ENCODE measurements at places on chromosomes 11 and 22.

DNA sequence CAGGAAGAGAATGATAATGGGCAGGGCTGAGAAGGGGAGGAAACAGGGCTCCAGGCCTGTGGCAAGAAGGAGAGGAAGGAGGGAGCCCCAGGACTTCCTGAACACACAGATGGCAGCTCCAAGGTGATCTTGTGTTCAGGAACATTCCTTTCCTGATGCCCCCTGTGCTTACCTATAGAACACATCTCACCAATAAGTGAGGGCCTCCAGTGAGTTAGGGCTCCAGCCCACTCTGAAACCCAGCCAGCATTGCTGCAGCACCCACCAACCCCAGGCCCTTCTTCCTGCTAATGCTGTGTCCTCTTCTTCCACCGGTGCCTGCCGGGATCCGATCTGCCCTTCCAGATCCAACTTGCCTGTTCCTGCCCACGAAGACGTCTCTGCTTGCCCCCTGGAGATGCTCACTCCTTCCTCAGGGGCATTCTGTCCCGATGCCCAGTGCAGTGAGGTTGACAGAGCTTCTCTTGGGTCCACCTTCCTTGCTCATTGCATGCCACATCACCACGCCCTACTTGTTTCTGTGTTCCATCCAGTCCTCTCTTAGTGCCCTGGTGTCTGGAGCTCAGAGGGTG, 17.4 kb downstream of the ANKK1 start:
- DNase-seq = no peak
- peaks cover 4% of the 10 kb centered on the region for H3K4me1 ChIP-seq
- no peaks in the 10 kb centered on the region for H3K27me3 ChIP-seq
- no peaks in the 10 kb centered on the region for H3K36me3 ChIP-seq
- no peak overlapping the region for H3K4me3 ChIP-seq

DNA sequence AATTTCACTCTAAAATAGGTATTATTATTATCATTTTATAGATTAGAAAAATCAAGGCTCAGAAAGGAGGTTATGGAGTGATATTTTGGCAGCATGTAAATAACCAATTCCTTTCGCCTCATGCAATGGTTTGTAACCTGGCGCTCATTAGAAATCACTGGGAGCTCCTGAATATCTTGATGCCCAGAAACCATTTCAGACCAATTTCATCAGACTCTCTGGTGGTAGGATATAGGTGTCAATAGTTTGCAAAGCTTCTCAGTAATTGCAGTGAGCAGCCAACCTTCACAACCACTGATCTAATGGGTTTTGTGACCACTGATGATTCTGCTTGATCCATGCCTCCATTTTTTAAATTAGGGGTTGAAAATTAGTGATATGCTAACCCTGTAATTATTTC, 57.8 kb upstream of the ZC3H12C start:
- no peak for DNase-seq
- H3K4me1 ChIP-seq = peaks cover 3% of the 10 kb centered on the region
- H3K4me3 ChIP-seq = no peak overlapping the region
- H3K36me3 ChIP-seq = no peaks in the 10 kb centered on the region

- no peak overlapping the region for H3K4me3 ChIP-seq
- H3K36me3 ChIP-seq = no peaks in the 10 kb centered on the region
- H3K4me1 ChIP-seq = peaks cover 8% of the 10 kb centered on the region
- H3K27ac ChIP-seq = no peak overlapping the region
Observed at GRCh38 chr11:12051287-12051662, 42.8 kb upstream of the DKK3 start.

DNA sequence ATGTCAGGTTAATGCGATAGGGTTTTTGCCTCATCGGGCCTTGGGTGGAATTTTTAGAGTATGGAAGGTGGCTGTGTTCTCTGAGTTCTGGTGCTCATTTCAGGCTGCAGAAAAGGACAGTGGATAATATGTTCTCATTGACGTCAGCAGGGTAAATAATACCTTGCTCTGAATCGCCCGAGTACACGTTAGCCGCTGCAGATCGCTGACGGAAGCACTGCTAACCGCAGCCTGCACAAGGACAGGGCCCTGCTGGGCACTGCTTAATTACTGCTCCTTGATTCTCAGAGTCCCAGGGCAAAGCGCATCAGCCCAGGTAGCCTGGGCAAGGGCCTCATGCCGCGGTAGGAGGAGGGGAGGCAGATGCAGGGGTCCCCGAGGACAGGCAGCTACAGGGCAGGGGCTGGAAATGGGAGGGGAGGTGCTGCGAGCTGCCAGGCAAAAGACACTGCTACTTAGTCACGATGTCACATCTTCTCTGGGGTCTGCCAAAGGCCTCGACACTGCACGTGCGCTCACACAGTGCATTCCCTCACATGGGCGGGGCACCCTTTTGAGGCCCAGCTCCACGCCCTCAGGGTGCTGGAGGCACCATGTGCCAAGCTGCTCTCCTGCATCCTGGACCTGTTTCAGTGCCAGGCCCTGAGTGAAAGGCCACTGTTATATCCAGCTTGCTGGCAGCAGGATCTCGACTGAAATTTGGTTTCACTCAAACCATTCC, 35.2 kb downstream of the PPP2R1B start:
- H3K4me1 ChIP-seq = peaks cover 2% of the 10 kb centered on the region
- H3K27ac ChIP-seq = no peak overlapping the region
- no peaks in the 10 kb centered on the region for H3K27me3 ChIP-seq
- DNase-seq = no peak
- H3K4me3 ChIP-seq = no peak overlapping the region

- H3K4me3 ChIP-seq = no peak overlapping the region
- peaks cover 16% of the 10 kb centered on the region for H3K4me1 ChIP-seq
- no peaks in the 10 kb centered on the region for H3K27me3 ChIP-seq
- no peak for DNase-seq
- H3K36me3 ChIP-seq = no peaks in the 10 kb centered on the region
Observed at GRCh38 chr11:117841551-117842031, 17.0 kb upstream of the FXYD2 start.

GRCh38 chr11:31798554-31799434, 12.3 kb downstream of the PAX6 start:
- H3K4me1 ChIP-seq = peaks cover 50% of the 10 kb centered on the region
- H3K27ac ChIP-seq = no peak overlapping the region
- H3K4me3 ChIP-seq = peak overlapping the region; percentile 60
- peak; percentile 86 for DNase-seq

DNA sequence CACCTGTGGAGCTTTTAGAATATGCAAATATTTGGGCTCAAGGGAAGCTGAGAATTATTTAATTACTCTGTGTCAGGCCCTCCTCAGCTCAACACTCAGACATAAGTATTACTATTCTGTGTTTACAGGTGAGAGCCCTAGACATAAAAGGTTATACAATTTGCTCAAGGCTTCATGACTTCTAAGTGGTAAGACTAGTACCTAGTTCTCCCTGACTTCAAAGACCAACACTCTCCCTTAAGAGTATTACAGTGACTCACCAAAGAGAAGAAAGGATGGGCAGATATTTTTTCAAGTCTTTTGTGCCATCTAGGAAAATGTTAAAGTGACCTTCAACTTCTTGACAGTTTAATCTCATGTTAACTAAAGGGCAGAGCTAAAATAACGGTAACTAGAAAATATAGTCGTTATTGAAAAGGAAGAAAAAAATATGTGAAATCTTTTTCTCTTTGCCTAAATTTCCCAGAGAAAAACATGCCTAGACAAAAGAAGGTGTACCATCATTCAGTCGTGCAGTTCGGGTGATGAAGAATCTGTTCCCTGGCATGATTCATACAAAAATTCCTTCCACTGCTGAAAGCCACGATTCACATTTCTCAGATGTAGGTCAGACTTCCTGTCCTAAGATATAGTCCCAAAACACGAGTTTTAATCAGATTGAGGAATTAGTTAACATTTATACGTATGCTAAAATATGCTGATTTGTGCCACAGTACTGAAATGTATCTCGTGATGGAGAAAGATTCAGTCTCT, 849.1 kb upstream of the API5 start:
- H3K4me1 ChIP-seq = peaks cover 14% of the 10 kb centered on the region
- H3K27me3 ChIP-seq = no peaks in the 10 kb centered on the region
- H3K4me3 ChIP-seq = no peak overlapping the region
- no peak overlapping the region for H3K27ac ChIP-seq

GRCh38 chr11:16049611-16050010, 306.7 kb downstream of the SOX6 start:
- no peaks in the 10 kb centered on the region for H3K36me3 ChIP-seq
- H3K27ac ChIP-seq = no peak overlapping the region
- no peak overlapping the region for H3K4me3 ChIP-seq
- DNase-seq = peak; percentile 19
- H3K4me1 ChIP-seq = peaks cover 29% of the 10 kb centered on the region

DNA sequence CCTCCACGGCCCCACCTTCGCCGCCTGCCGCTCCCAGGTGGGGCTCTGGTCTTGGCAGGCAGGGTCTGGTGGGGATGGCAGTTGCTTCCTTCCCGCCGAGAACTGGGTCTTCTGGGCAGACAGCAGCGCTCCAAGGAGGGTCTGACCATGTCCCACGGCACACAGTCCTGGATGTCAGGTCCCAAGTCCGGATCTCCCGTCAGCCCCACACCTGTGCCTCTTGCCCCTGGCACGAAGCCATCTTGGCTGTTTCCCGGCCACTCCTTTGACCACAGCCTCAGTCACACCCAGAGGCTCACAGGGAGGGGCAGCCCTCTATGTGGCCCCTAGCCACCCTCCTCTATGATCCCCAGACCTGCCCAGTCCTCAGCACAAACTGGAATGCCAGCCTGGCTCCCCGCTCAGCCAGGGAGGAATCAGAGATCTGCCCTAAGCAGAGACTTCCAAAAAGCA, 14.3 kb downstream of the MUC5B start:
- no peaks in the 10 kb centered on the region for H3K27me3 ChIP-seq
- H3K27ac ChIP-seq = no peak overlapping the region
- H3K4me3 ChIP-seq = no peak overlapping the region
- peaks cover 4% of the 10 kb centered on the region for H3K36me3 ChIP-seq
- H3K4me1 ChIP-seq = no peaks in the 10 kb centered on the region
- DNase-seq = no peak

Data from WTC11 (cell line).